ENCODE measurements at places on chromosomes 13 and 19. TPM values are rescaled to one million over a fixed set of nuclear protein-coding genes. Genes with fewer than 3 reads are reported as not detected.

DNA sequence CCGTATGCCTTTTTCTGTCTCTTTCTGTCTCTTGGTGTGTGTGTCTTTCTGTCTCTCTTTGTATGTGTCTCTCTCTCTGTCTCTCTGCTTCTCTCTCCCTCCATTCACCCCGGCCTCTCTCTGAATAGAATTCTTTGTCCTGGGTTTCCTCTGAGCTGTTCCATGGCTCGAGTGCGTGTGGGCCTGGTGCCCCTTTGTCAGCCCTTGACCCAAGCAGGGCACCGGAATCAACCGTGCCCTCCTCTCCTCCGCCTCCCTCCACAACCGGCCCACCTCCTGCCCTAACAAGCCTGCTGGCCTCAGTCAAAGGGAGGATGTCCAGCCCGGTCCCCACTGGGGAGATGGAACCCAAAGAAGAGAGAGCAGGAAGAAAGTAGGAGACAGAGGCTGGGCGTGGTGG, 3.2 kb downstream of the AXL start:
- DNase-seq = no peak

- DNase-seq = no peak
Observed at GRCh38 chr13:61162636-61163035, 253.0 kb downstream of the PCDH20 start.

DNA sequence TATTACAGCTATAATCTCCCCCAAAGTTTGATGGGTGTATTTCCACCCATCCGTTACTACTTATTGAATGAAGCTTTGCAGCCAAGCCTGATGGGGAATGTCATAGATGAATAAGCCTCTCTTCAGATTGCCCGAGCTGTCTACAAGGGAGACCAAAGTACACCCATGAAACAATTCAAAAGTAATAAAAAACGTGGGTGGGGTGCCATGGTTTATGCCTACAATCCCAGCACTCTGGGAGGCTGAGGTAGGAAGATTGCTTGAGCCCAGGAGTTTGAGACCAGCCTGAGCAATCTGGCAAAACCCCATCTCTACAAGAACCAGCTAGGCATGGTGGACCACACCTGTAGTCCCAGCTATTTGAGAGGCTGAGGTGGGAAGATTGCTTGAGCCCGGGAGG, 419.2 kb downstream of the FGF9 start:
- DNase-seq = no peak

ZNF433 gene
- total RNA-seq = 2.0 TPM

Data from thymus (tissue), 14 donors.